Right renal cortex interstitium (tissue), 3 donors: ENCODE measurements at places on chromosomes 5 and 9. TPM values are rescaled to one million over a fixed set of nuclear protein-coding genes. Genes with fewer than 3 reads are reported as not detected.
A peak's percentile ranks its signal among the peaks of the same experiment; 100 is the strongest.

- no peak for DNase-seq
These were observed 18.0 kb downstream of the GPX3 start for GRCh38 chr5:151038412-151038745.

DNA sequence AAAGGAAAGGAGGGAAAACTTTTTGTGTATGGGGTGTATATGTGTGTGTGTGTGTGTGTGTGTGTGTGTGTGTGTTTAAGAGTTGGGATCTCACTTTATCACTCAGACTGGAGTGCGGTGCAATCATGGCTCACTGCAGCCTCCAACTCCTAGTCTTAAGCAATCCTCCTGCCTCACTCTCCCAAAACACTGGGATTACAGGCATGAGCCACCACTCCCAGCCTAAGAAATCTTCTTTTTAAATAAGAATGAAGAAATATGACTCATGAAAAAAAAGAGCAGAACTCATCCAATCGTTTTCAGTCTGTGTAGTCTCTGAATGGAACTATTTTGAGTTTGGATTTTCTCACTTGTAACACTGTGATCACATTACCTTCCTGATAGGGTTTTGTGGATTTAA lies 601.5 kb downstream of the ACTL7B start:
- DNase-seq = no peak

DNA sequence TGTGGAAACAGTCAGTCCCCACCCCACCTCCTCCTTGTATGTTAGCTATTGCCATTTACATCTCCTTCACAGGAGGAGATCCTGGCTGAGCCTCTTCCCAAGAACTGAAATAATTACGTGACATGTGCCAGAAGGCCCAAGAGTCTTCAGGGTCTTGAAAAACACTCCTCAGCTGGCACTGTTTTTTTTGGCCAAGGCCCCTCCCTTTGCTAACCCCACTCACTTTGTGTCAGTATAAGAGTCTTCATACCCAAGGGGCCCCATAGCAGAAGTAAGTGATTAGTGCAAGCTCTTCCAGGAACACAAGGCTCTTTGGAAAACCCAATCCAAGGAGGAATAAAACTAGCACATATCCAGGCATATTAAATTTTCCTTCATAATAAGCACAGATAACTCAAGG lies 5.7 kb upstream of the LARP1 start:
- no peak for DNase-seq

GRCh38 chr5:56480078-56480704 lies 247.1 kb upstream of the ANKRD55 start:
- DNase-seq = peak; percentile 61

- DNase-seq = no peak
These were observed 60.3 kb downstream of the SNX30 start for GRCh38 chr9:112810696-112811490.

- DNase-seq = no peak
These were observed 25.1 kb upstream of the UGCG start for GRCh38 chr9:111871499-111871855.

DNA sequence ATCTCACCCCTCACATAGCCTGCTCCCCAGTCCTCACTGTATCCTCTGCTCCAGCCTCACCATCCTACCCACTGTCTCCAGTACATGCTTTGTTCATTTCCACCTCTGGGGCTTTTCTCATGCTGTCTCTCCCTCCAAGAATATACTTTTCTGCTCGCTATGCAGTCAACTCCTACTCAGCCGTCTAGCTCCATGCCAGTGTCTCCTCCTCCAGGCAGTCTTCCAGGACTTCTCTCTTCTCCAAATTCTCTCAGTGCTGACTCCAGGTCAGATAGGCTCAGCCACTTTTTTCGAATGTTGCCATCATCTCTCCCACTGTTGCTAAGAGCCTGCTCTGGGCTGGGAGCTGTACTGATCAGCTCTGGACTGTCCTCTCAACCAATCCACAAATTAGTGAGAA lies 8.0 kb upstream of the DAB2IP start:
- DNase-seq = no peak

DNA sequence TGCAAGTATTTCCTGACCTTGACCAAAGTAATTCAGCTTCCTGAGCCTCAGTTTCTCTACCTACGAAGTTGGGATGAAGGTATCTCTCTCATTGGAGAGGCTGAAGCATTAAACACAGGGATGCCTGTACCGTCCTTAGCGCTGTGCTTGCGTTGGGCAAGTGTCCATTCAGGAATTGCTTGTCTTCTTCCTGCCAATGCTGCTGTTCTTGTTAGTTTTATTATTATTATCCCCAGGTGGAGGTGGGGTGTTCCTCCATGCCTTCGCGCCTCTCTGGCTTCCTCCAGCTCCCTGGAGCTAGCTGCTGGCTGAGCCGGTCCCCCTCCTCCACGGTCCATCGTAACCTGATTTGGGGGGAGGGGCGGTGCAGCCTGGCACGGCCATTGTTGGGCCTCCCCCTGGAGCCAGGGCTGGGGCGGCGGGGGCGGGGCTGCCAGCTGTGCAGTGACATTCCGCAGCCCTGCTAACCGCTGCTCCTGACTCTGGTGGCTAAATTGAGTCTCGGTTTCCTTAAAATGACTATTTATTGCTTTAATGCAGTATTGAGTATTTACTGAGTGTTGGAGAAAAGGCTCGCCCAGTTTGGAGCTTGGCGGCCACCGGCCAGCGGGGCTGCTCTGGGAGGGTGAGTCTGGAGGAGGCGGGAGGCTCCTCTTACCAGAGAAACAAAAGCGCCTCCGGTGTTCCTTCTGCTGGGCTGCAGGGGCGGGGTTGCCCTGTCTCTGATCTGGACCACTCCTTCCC lies 51.3 kb downstream of the LMX1B start:
- DNase-seq = no peak

- no peak for DNase-seq
These were observed 138.2 kb downstream of the NSG2 start for GRCh38 chr5:174183701-174184100.

DNA sequence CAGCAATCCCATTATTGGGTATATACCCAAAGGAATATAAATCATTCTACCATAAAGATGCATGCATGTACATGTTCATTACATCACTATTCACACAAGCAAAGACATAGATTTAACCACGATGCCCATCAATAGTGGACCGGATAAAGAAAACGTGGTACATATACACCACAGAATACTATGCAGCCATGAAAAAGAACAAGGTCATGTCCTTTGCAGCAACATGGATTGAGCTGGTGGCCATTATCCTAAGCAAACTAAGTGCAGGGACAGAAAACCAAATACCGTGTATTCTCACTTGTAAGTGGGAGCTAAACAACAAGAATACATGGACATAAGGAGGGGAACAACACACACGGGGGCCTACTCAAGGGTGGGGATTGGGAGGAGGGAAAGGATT lies 33.8 kb upstream of the LAMC3 start:
- no peak for DNase-seq

DNA sequence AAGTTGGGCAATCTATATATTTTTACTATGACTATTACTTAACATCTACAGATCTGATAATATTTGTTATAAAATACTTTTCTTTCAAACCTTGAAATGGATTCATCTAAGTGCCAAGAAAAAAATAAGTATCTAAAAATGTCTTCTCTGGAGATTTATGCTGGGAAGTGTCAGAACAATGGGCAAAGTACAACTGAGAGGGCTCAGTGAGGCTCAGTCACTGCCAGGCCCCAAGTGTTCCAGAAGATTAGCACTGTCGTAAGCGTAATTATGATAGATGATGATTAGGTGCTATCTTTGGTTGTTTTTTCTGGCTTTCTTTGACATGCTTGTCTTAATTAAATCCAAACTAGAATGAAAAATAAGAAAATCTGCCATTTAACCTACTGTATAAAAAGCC lies 72.2 kb upstream of the ADAMTS19 start:
- DNase-seq = no peak

- no peak for DNase-seq
These were observed 1.1 kb downstream of the NPM1 start for GRCh38 chr5:171388816-171389168.

GRCh38 chr5:55626790-55627189 lies 85.3 kb downstream of the SLC38A9 start:
- no peak for DNase-seq

DNA sequence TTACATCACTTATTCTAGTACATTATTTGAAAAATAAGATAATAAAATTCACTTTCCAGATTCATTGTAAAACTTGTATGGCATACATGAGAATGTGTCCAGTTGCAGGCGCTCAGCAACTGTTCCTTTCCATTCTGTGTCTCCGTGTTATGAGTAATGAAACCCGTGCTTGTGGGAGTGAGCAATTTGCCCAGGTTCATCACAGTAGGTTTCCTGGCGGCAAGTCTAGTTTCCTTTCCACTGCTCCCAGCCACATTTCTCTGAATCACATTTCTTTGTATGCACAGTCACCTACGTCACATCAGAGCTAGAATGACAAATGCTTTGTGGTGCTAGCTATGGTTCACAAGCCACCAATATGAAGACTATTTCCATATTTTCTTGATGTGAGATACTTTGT lies 39.9 kb downstream of the MOCS2 start:
- no peak for DNase-seq

DNA sequence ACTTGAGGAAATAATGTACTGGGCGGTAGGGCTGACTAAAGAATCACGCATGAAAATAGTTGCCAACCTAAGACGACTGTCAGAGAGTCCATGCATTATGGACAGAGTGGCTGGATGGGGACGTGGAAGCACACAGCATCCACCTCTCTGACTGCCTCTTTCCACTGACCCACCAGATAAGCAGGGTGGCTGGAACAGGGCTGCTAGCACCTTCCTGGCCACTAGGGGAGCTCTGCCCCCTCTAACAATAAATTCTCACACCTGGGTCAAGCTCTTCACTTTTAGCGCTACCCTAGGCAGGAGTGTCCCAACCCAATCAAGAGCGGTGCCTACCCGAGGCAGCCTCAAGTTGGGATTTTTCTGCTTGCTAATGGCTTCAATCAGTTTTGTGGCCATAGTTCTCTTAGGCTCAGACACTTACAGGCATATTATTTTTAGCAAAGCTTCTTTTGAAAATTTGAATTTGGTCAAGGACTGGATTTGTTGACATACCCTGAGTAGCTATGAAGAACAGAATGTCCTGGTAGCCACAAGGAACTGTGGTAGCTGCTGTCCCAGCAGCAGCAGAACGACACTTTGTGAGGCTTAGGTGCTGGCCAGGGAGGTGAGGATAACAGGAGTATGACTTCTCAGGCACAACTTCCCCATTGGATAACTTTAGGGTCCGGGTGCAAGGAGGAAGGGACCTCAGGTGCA lies 6.9 kb upstream of the TPM2 start:
- no peak for DNase-seq

DNA sequence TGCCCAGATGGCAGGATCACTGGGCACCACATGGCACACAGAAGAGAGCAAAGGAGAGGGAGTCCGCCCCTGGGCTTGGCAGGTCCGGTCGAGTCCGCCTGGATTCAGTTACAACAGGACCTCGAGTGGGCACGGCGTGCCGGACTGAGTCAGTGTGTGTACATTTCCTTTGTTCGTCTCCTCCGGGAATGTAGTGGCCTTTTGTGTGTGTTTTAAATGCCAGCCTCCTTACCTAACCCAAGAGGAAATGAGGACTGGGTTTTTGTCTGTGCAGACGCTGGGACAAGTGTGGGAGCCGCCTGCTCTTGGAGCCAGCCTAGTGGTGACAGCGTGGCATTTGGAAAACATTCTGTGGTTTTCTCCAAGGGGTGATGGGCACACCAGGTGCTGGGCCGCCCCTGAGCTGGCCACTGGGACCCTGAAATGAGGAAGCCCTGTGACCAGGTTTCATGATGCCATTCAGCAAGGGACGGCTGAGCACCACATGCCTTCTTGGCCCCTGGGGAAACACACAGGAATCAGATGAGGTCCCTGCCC lies 9.6 kb downstream of the NEK6 start:
- DNase-seq = no peak

DNA sequence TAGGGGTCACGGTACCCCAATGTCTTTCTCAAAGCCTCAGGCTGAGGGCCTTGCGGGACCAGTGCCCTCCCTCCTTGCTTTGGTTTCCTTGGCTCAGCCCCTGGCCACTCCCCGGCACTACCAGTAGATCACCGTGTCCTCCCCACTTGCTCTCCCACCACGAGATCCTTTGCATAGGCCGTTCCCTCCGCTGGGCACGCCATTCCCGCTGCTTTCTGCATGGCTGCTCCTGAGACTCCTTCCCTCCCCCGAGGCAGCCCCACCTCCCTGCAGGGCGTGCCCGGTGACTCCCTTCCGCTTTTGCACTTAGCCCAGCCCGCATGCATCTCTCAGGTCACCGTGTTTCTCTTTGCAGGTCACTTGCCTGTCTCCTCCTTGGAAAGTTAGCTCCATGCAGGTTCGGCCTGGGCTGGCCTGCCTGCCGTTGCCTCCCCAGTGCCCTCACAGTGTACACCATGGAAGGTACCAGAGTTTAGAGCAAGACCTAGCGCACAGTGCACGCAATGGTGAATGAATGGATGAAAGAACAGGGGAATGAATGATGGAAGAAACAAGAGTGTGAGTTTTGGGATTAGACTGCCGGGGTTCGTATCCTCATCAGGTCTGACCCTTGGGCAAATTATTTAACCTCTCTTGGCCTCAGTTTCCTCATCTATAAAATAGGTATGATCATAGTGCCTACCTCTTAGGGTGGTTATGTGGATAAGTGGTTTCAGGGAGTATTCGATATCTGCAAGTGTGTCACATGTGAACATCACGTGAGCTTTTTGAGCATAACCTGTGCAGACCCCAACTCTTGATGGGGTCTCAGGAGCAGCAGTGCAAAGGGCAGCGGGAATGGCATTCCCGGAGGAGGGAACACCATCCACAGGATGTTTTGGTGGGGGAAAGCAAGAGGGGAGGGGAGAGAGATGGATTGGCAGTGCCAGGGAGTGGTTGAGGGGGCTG lies 214.3 kb downstream of the C9orf50 start:
- DNase-seq = no peak

GRCh38 chr5:96582343-96582742 lies 79.8 kb upstream of the CAST start:
- peak; percentile 47 for DNase-seq

Gene OR5C1
- not detected for polyA plus RNA-seq

Gene SH3PXD2B
- 33.6 TPM for polyA plus RNA-seq

Gene GRM6
- polyA plus RNA-seq = 0.46 TPM

Gene CCNO
- polyA plus RNA-seq = 3.4 TPM

Gene GFM2
- 53.5 TPM for polyA plus RNA-seq

Gene BAAT
- polyA plus RNA-seq = 0.33 TPM

Gene RIOK2
- 47.9 TPM for polyA plus RNA-seq

Gene ELOVL7
- polyA plus RNA-seq = 19.1 TPM
